ENCODE measurements at places on chromosomes 5 and 9.

DNA sequence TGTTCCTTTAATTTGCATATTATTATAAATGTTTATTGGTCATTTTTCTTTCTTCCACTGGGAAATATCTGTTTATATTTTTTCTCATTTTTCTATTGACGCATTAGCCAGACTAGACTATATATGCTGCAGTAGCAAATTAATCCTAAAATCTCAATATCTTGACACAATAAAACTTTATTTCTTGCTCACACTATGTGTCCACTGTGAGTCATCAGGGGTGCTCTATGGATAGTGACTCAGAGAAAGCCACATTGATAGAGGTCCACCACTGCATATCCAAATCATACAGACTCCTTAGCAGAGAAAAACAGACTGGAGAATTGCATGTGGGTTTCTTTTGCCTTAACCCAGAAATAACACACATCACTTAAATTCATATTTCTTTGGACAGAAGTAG, 20.8 kb downstream of the OR1L3 start:
- DNase-seq, result no peak

GRCh38 chr9:1804128-1804865, 210.8 kb upstream of the SMARCA2 start:
- no peak for DNase-seq

GRCh38 chr9:24041160-24041690, 215.2 kb upstream of the ELAVL2 start:
- DNase-seq, result no peak

GRCh38 chr5:10601246-10602030, 37.6 kb downstream of the ANKRD33B start:
- DNase-seq, result no peak

All from CD8-positive, alpha-beta memory T cell (primary cell).